ENCODE measurements at places on chromosomes 12 and 14.

- no peak for DNase-seq
These were observed 177.8 kb downstream of the RPS29 start for GRCh38 chr14:49408187-49408933.

GRCh38 chr12:24739106-24739779 is 209.7 kb downstream of the BCAT1 start:
- DNase-seq: no peak

- no peak for DNase-seq
These were observed at the start of gene PTPRO for GRCh38 chr12:15322164-15323061. PTPRO (plus strand) TSS chr12:15322508.

DNA sequence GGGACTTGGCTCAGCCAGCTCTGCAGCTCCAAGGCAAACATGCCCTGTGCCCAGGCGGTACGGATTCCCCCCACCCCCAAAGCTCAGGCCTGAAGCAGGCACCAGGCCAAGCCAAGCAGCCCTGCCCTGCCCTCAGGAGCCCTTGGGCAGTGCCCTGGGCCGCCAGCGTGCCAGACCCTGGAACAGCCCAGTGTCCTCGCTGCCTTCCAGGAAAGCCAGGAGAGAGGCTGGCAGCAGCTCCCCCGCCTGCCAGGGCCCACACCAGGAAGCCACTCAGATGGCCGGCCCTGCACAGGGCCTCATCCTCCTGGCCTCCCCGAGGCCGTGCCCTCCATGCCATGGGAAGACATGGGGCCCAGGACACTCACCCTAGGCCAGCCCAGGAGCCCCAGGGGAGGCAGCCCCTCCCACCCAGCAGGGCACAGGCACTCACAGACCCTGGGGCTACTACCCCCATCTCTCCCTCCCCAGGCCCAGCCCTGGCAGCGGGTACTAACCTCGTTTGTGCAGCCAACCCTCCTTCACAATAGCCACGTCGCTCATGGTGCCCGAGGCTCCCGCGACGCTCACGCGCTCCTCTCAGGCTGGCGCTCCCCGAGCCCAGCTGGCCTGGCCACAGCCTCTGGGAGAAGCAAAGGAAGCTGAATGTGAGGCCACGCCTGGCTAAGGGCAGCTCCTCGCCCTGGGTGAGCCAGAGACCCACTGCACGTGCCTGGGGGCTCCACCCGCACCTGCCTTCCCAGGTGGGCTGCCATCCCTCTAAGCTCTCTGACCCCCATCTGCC is 3.3 kb downstream of the AKT1 start:
- DNase-seq: no peak

- DNase-seq: no peak
These were observed 857.8 kb downstream of the C12orf50 start for GRCh38 chr12:87171356-87171755.

DNA sequence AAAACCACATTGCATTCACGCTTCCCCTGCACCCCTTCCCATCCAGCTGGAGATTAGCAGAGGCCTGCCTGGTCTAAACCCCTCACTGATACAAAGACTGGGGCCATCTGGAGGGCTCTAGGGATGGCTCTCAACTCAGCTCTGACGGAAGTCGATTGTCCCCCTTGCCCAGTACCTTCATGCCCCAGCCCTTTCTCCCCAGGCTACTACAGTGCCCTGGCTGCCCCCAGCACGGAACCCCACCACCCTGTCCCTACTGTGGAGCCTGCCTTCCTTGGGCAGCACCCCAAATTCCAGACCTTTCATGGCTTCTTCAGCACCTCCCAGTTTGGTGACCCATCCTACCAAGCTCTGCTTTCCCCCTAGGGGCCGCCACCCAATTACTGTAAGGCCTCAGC is 25.6 kb downstream of the ZFP36L1 start:
- no peak for DNase-seq

DNA sequence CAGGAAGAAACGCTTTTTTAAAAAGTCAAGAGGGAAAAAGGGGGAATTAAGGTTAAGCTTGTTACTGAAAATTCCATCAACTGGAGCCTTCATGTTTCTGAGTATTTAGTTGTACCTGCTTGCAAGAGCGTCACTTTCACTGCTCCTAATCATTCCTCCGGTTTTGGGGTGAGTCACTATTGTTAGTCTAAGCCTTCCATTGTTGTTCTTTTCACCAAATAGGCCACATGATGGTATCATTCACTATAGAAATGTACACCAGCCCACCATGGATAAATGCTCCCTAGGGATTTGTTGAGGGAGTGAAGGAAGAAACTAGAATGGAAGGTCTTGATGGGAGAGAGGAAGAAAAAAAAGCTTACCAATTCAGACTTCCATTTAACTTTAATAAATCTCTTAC is 3.0 kb downstream of the IL22 start:
- DNase-seq: no peak

- no peak for DNase-seq
These were observed 374.7 kb downstream of the KCNH5 start for GRCh38 chr14:62670526-62670925.

DNA sequence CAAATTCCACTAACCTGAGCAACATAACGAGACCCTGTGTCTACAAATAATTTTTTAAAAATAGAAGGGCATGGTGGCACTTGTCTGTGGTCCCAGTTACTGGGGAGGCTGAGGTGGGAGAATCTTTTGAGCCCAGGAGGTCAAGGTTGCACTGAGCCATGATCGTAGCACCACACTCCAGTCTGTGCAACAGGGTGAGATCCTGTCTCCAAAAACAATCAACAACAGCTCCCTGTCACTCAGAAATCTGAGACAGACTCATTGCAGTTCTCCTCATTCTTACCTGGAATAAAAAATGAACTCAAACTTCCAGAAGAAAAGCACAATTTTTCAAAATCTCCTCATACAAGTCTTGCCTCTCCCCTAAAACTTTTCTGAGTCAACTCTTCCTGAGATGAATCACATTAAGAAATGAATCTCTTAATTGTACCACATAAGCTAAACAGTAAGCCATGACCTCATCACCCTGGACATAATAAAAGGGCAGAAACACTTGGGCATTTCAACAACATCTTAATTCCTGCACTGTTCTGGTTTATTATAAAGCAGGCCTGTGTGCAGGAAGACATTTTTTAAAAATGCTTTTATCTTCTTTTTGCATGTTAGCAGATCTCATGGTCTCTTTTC is 214.3 kb upstream of the CDKN3 start:
- no peak for DNase-seq

- DNase-seq: no peak
These were observed 345.6 kb downstream of the ADAMTS20 start for GRCh38 chr12:43206396-43206795.

DNA sequence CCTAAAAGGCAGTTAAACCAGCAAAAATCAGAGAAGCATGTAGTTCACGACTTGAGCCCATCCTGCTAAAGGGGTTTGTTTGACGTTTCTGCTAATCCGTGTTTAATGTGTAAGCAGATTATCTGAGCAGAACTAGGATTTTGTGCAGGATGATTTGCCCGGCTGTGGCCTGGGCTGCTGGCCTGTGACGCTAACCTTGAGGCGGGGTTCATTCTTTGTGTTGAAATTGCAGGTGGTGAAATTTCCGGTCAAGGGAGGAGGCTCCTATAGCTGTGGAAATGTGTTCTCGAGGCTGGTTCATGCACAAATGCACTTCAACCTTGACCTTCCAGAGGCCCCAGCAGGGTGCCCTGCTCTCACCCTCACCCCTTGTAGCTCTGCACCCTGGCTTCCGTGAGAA is 63.7 kb downstream of the SLC24A4 start:
- DNase-seq: no peak

- no peak for DNase-seq
These were observed 16.7 kb upstream of the TMEM260 start for GRCh38 chr14:56562883-56563282.

GRCh38 chr12:6555018-6555691 is 687 bp downstream of the IFFO1 start:
- DNase-seq: no peak

DNA sequence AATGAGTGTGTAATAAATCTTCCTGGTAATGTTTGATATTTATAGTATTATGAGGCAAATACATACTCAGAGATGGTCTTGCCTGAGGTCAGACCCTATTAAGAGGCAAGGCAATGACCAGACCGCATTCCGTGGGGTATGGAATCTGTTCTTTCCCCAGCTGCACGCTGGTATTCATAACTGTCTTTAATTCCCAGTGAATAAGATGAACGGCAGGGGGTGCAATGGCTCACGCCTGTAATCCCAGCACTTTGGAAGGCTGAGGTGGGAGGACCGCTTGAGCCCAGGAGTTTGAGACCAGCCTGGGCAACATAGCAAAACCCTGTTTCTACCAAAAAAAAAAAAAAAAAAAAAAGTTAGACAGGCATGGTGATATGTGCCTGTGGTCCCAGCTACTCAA is 44.6 kb downstream of the ERO1A start:
- DNase-seq: no peak

DNA sequence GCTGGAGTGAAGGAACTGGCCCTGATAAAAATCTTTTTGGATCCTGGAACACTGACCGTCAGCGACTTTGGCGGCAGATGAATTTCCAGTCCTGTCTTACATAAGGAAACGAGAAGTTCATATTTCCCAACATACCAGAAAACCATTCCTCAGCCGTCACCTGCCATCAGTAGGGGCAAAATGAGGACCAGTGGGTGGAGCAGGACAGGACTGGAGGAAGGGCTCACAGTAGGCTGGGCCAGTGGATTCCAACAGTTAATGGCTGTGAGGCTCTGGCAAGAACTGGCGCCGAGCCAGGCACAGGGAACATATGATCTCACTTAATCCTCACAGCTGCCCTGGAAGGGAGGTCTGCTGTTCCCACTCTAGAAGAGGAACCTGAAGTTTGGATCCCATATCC is 67.2 kb upstream of the FAM181A start:
- DNase-seq: no peak

DNA sequence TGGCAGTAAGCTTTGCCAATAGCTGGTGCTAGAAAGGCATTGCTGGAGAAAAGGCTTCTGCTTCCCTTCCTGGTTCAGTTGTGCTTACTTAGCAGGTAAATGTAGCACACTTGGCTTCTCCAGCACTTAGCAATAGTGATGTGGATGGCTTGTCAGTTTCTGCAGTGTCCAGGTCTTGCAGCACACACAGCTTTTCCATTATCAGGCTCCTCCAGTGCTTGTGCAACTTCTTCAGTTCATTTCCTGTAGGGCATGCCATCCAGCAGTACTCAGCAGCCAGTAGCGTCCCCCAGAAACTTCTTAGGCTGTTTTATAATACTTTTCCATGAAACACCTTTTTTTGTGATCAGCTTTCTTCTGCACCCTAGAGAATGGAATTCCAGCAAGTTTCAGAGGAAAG is 154.6 kb downstream of the SLC6A15 start:
- DNase-seq: no peak

GRCh38 chr14:20742132-20742531 is 3.6 kb upstream of the EDDM3A start:
- DNase-seq: no peak

GRCh38 chr14:96660123-96660522 is 137.1 kb upstream of the VRK1 start:
- no peak for DNase-seq

GRCh38 chr12:130961921-130962451 is 8.3 kb downstream of the ADGRD1 start:
- no peak for DNase-seq

- no peak for DNase-seq
These were observed 19.6 kb downstream of the PELI2 start for GRCh38 chr14:56137849-56138248.

- DNase-seq: no peak
These were observed 8.3 kb downstream of the CISTR start for GRCh38 chr12:53743266-53744129.

GRCh38 chr12:77152623-77153193 is 87.3 kb upstream of the E2F7 start:
- DNase-seq: no peak

DNA sequence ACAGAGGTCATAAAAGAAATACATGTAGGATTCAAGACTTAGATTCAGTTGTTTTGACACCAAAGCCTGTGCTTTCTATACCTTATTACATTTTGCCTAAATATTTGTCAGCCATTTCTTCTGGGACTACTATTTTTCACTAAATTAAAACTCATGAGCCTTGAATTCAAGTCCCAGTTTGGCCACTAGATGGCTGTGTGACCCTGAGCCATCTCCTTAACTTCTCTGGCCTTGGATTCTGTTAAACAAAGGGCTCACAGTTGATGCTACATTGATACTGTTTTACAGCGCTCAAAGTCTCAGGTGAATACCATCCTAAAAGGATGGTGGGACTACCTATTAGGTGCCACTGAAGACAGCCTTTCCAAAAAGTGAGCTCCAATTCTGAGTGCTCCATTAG is 39.6 kb upstream of the CCDC198 start:
- no peak for DNase-seq

- no peak for DNase-seq
These were observed 367.6 kb downstream of the C12orf75 start for GRCh38 chr12:105698075-105698474.

- no peak for DNase-seq
These were observed 57.9 kb downstream of the ANO6 start for GRCh38 chr12:45273717-45274271.

- no peak for DNase-seq
These were observed 1.5 kb upstream of the POU6F1 start for GRCh38 chr12:51219322-51219721.

DNA sequence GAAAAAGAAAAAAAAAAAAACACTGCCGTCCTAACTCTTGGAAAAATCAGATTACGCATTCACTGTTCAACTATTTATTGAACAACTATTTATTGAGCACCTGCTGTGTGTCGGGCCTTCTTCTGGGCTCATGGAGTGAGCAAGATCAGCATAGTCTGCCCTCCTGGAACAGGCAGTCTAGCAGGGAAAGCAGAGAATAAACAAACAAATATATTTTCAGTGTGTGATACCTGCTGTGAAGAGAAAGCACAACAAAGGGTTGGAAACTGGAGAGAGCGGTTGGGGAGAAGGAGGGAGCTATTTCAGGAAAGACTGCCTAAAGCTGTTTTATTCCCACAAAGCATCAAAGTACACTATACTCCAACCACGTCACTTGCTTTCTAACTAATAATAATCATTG is 10.8 kb downstream of the PROX2 start:
- DNase-seq: no peak

DNA sequence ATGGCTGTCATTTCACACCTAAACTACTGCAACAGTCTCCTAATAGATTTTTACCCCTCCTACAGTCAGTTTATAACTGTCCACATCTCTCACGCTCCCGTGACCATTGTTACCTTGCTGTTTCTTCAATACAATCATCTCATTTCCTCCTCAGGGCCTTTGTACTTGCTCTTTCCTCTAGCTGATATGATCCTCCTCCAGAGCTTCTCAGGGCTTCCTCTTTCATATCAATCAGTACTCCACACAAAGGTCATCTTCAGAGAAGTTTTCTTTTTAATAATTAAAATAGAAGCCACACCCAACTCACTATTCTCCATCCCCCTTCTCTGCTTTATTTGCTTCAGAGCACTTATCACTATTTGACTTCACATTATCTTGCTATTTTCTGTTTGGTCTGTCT is 508.2 kb downstream of the NELL2 start:
- DNase-seq: no peak

DNA sequence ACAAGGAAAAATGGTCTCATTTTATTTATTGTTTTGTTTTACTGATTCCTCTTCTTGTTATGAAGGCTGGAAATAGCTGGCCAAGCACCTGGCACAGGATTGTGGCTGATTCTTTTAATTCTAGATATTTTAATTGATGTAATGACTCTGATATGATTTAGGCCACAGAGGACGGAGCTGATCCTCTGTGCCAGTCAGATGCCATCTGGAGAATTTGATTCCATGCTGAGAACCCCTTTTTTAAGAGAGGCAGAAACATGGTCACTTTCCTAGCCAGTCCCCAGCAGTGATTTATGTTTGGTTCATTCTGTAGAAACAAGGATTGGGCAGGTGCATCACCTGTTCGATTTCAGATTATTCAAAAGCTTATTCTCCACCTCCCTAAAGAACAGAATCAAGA is 77.6 kb downstream of the STAB2 start:
- DNase-seq: no peak

GRCh38 chr12:111756196-111756595 is 10.5 kb upstream of the ALDH2 start:
- no peak for DNase-seq
